ENCODE measurements at places on chromosomes 5 and 9. TPM values are rescaled to one million over a fixed set of nuclear protein-coding genes. Genes with fewer than 3 reads are reported as not detected.

The CD72 gene
- 0.11 TPM for total RNA-seq

The C9orf152 gene
- total RNA-seq, result not detected

The STK32A gene
- under 0.01 TPM for total RNA-seq

The AQP3 gene
- 30.4 TPM for total RNA-seq

The LHX3 gene
- not detected for total RNA-seq

The ARL14EPL gene
- total RNA-seq, result not detected

The ARHGEF28 gene
- total RNA-seq, result 39.7 TPM

The ZSWIM6 gene
- 5.4 TPM for total RNA-seq

The LRRC19 gene
- not detected for total RNA-seq

The RLN2 gene
- 0.15 TPM for total RNA-seq

The PURA gene
- total RNA-seq, result 6.1 TPM

The SLC34A3 gene
- total RNA-seq, result not detected

The PAM gene
- 60.6 TPM for total RNA-seq

The STARD4 gene
- total RNA-seq, result 87.0 TPM

The ORM2 gene
- not detected for total RNA-seq

The EMB gene
- total RNA-seq, result 46.5 TPM

The HMMR gene
- 46.7 TPM for total RNA-seq

The AIF1L gene
- 1.9 TPM for total RNA-seq

The KCNMB1 gene
- total RNA-seq, result not detected

The CERCAM gene
- total RNA-seq, result 29.6 TPM

The SPATA31D4 gene
- not detected for total RNA-seq

The TAF1L gene
- total RNA-seq, result not detected

The SLC36A2 gene
- not detected for total RNA-seq

The FOXD4L4 gene
- total RNA-seq, result not detected

Measured in hair follicular keratinocyte (primary cell).